Central memory CD8-positive, alpha-beta T cell (primary cell): ENCODE measurements at places on chromosomes 12 and 14.

- DNase-seq: no peak
Measured at GRCh38 chr14:66483322-66483721, 2.8 kb upstream of the CCDC196 start.

DNA sequence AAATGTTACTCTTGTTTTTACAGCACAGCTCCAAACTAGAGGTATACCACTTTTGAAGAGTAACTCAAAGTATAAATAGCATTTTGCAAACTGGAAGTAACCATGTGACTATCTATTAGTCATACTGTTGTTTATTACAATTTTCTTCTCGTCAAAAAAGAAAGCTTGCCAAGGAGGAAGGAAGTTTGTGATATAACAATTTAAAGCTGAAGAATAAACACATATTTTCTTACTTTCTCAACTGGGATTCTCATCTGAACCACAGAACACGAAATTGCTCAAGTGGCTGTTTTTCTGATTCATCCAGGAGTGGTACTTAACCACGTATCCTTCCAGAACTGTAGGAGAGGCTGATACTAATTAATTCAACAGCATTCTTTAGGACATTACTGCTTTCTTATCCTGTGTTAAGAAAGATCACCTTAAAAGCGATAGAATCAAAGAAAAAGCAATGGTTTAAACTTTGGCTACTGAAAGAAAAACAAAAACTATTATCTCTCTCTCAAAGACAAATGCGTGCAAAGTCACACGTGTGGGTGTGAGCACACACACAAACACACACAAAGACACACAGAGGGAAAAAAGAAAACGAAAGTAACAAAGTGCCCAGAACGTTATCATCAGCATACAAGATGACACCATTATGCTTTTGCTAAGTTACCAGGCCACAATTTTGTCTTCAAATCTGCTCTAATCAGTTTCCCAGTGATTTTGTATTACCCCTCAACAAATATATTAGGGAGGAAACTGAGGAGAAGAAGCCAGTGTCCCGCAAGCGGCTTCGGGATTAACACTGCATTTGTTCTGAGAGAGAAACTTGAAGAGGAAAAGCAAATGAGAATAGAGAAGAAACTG, at the start of gene CLEC2B:
Gene CLEC2B, minus strand, starts transcription at position 48 of the 855 bp plus-strand sequence.
- DNase-seq: peak; percentile 18

DNA sequence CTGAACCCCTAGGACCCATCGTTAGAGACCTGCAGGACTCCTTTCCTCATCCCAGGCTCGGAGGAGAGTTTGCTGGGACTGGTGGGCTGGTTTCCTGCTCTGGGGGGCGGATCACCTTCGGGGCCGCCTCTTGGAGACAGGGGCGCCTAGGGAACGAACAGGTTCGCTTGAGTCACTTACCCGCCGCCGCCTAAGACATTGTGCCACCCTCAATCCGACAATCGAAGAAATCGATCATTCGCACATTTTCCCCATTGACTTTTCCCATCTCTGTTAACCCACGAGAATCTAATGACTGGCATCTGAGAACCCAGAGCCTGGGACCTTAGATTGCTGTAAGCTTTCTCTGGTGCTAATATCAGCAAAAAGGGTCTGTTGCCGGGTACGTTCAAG, 322 bp downstream of the SLC39A9 start:
- no peak for DNase-seq

GRCh38 chr12:96198965-96199364, 4.8 kb downstream of the ELK3 start:
- DNase-seq: no peak

DNA sequence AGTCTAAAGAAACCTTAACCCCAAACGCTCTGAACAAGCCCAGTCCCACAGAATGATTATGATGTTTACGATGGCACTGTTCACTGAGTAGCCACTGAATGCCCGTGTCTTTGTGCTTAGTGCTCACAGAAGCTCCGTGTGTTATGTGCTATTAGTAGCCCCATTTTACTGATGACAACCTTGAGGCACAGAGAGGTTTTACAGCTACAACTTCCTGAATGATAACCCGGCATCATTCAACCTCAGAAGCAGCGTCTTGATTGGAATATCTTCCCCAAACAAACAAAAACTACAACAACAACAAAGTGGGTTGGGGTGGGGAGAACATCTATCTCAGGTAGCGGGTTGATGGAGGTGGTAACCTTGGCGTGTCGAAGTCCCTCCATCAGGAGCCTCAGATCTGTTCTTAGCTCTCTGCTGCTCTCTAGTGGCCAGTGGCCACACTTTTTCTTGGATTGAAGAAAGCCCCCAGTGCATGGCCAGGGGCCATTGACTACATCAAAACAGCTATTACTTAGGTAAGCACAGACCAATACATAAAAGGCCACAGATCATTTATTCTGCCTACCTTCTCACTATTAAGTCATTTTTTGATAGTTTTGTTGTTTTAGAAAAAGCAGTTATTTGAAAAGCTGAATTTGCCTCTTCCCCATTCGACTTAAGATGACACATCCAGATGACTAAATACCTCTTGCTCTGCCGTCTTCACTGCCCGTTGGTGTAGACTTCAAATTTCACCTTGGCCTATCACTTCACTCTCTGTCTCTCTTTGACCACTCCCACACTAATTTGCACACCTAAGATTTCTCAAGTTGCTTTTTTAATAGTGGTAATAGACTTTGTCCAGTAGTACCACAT, 376.9 kb downstream of the GALC start:
- no peak for DNase-seq

- no peak for DNase-seq
Measured at GRCh38 chr12:17334784-17335183, 728.8 kb upstream of the LMO3 start.

- DNase-seq: no peak
Measured at GRCh38 chr12:70353780-70354660, 12.1 kb upstream of the KCNMB4 start.

- DNase-seq: no peak
Measured at GRCh38 chr12:92332552-92332951, 186.9 kb upstream of the BTG1 start.

GRCh38 chr14:44759277-44759676, 202.5 kb downstream of the KLHL28 start:
- no peak for DNase-seq

GRCh38 chr14:90554341-90554740, 157.5 kb downstream of the CALM1 start:
- DNase-seq: no peak

DNA sequence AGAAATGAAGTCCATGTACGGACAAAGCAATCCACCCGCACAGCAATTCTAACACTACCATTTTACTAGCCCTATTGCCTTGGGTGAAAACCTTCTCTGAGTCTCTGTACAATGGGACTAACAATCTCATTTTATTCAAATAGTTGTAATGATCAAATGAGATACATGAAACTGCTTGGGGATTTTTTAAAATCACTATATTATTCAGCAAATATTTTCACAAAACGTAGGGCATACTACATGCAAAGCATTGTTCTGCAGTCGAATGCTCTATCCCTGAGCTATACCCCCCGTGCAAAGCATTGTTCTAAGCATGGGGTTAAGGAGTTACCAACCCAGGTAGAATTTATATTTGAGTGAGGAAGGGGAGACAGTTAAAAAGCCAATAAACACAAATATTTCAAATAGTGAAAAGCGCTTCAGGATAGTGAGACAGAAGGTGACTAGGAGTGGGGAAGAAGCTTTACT, 554 bp upstream of the ATF7 start:
- no peak for DNase-seq

DNA sequence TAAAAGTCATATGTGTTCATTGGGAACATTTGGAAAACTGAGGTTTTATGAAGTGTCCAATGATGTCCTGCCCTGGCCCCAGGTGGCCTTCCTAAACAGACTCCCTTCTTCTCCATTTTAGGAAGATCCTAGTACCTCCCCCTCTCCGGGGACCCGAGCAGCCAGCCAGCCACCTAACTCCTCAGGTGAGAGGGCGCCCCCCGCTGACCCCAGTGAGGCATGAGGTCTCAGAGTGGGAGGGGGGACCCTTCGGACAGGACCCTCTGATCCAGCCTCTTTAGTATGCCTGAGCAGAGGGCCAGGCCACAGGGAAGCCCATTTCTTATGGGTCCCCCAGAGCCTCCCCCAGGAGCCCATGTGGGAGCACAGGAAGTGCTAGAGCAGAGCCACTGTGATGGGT, 23.7 kb downstream of the DEGS2 start:
- DNase-seq: no peak

- no peak for DNase-seq
Measured at GRCh38 chr12:24773996-24774395, 174.9 kb downstream of the BCAT1 start.

DNA sequence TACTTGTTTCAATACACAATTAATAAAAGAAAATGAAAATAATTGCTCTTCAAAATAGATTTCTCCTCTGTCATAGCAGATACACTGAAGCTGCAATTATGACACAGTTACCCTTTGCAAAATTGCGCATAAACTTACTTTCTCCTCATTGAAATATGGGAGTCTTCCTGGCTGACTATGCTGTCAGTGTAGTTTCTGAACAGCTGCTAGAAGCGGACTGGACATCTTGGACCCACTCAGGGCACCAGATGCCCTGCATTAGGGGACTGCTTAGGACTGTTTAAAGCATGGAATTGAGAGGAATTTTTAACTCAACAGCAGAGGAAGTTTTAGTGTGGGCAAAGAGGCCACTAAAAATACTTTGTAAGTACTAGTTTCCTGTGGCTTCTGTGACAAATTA, 454.9 kb downstream of the ATP23 start:
- DNase-seq: no peak

GRCh38 chr14:63134801-63135200, 69.4 kb upstream of the RHOJ start:
- no peak for DNase-seq

- no peak for DNase-seq
Measured at GRCh38 chr14:69637503-69638031, 26.2 kb downstream of the SUSD6 start.

DNA sequence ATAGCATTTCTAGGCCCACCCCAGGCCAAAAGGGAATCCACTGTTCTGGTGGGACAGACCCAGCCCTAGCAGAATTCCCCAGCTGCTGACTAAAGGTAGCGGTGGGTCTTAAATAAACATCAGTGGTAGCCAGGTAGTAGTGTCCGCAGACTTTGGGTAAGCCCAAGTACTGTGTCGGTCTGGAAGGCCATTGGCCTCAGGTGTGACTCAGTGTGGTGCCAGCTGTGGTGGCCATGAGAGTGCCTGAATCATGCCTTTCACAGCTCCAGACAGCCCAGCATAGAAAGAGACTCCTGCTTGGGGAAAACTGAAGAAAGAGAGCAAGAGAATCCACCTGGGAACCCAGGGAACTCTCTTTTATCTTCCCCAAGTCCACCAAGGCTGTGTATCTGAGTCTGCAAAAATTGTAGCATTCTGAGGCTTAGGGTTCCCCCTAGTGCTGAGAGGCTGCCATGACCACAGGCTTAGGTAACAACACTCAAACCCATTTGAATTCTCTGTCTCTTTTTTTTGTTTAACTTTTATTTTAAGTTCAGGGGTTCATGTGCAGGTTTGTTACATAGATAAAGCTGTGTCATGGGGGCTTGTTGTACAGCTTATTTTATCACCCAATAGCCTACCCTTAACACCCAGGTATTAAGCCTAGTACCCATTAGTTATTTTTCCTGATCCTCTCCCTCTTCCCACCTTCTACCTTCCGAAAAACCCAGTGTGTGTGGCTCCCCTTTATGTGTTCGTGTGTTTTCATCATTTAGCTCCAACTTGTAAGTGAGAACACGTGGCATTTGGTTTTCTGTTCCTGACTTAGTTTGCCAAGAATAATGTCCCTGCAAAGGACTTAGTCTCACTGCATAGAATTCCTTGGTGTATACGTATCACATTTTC, 16.7 kb upstream of the CD163L1 start:
- no peak for DNase-seq

GRCh38 chr12:113333877-113334785, 778 bp downstream of the SLC8B1 start:
- no peak for DNase-seq

GRCh38 chr14:92624764-92625163, 111.2 kb downstream of the RIN3 start:
- no peak for DNase-seq

DNA sequence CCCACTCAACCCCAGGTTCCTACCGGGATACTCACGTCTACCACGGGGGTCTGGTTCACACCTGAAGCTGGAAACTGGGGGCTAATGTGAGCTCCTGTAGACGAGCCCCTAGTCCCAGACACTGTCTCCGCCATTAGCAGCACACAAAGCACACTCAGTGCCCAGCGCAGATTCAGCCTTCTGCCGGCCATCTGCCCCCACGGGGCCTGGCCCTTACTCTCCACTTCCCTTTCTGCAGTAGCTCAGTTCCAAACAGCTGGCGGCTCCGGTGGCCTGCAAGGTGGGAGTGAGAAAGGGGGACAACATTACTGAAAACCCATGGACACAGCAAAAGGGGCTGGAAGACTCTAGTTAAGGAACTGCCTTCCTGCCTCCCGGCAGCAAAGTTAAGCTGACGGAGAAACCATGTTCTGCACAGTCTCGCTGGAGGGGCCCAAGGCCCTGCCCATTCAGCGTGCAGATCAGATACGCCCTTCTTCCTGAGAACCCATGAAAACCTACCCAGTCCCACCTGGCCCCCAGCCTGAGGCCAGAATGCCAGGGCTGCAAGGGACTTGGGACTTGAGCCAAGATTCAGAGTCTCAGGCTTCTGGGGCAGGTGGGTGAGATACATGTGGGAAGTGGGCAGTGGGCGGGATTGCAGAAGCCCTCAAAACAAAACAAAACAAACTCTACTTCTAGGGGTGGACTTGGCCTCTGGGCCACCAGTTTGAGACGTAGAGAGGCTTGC, 2.1 kb downstream of the SLC8B1 start:
- DNase-seq: no peak

GRCh38 chr12:3250034-3250433, 172.9 kb downstream of the TSPAN9 start:
- no peak for DNase-seq

DNA sequence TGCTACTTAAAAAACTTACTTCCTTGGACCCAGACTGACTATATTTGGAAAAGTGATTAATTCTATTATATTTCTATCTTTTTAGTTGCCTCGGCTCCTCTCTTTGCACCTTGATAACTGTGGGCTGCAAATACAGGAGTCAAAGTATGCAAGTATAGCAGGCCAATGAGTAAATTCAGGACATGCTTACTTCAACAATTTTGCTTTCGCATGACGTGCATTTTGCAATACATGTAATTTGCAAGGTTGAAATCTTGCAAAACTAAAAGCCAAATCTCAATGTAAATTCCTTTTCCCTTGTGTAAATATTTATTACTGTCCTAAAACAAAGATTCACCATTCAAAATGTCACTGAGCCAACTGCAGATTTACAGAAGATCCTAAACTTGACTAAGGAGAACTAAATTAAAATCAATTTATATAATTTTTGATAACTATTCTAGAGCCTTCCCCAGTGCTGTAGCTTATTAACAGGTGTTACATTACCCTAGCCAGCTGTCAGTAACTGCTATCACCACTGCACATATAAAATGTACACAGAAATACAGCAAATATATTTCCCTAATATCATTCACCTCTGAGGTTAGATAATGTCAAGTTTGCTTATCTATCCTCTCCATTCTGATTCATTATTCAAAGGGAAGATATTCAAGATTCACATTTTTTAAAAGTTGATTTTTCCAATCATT, 1069.5 kb downstream of the TRHDE start:
- DNase-seq: no peak

GRCh38 chr14:90728951-90729350, 87.3 kb downstream of the TTC7B start:
- no peak for DNase-seq
